ENCODE measurements at places on chromosomes 4 and X.

DNA sequence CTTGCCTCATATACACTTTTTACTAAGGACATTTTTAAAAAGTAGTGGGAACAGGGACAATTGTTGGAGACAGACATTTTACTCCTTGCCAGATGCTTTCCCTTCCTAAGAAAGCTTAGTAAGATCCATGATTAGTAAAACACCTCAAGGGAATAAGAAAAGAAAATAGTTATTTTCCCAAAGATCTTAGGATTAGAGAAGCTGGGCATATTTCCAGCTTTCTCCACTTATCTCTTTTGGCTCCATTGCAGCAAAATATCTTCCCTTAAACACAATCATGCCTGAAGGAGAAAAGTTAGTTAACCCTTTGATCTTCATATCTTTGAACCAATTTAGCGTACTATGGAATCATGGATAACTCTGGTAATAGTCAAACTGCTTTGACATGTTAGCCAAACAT is 257.9 kb downstream of the PCDH18 start:
- no peak for DNase-seq

GRCh38 chr4:57442241-57442640 is 332.1 kb upstream of the IGFBP7 start:
- no peak for DNase-seq

GRCh38 chr4:144178414-144178813 is 37.9 kb upstream of the GYPA start:
- no peak for DNase-seq

GRCh38 chrX:49060914-49061313 is 2.1 kb downstream of the CCDC120 start:
- no peak for DNase-seq

DNA sequence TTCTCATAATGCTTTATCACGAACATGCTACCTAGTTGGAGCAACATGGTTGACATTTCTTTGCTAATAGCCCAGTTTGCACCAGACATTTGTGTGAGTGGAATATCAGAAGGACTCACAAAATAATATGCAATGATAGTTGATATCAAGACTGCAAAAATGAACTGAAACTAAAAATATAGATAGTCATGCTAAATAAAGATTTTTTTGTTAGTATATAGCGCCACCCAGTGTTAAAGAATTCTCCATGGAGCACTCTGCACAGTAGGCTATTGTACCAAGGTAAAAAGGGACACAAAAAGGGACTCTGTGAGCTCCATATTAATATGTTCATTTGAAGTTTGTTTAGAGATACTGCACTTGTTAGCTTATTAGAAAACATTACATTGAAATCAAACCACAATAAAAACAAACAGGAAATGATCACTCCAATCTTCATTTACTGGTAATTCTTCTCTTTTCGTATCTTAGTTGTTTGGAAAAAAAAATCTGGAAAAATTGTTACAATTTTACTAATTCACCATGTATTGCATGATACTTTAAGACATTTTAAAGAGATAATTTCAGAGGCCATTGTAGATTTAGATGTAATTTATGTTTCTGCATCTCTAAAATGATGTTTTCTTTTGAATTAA is 1509.6 kb downstream of the ADGRL3 start:
- DNase-seq: no peak

GRCh38 chrX:150766351-150767044 is 73.3 kb downstream of the MTMR1 start:
- DNase-seq: no peak

DNA sequence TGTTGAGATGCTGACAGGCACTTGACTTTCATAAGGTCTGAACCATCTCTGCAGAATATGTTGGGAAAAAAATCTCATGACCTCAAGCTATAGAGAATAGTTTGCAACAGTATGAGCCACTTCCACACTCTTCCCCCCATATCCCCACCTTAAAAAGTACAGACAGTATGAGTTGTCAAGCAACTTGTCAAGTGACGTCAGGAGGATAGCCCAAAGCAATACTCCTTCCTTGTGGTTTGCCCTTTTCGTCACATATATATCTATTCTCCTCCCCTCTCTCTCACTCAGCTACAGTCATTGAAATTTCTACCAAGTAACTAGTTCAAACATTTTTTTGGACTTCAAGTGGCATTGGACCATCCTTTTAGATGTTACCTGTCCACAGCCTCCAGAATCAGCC is 67.7 kb downstream of the MCF2 start:
- DNase-seq: no peak

- DNase-seq: no peak
Observed at GRCh38 chr4:139559687-139560086, 3.7 kb upstream of the SETD7 start.

- DNase-seq: no peak
Observed at GRCh38 chrX:7596822-7597221, 246.1 kb upstream of the VCX start.

GRCh38 chrX:106933538-106933961 is 13.3 kb downstream of the CLDN2 start:
- DNase-seq: no peak

DNA sequence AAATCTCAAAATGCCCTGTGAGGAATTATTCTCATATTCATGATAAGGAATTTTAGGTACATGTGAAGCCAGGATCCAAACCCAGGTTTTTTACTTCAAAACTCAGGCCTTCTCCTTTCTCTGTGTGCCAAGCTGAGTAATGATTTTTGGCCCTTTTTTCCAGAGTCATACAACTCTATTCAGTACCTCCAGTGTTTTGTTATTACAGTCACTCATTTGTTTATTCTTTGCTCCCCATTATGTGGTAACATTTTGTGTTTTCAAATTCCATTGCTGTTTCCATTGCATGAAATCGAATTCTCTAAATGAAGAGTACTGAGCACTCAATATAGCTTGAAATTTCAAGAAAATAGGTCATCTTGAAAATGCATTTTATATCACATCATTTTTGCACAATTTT is 315.4 kb downstream of the NR3C2 start:
- DNase-seq: no peak

DNA sequence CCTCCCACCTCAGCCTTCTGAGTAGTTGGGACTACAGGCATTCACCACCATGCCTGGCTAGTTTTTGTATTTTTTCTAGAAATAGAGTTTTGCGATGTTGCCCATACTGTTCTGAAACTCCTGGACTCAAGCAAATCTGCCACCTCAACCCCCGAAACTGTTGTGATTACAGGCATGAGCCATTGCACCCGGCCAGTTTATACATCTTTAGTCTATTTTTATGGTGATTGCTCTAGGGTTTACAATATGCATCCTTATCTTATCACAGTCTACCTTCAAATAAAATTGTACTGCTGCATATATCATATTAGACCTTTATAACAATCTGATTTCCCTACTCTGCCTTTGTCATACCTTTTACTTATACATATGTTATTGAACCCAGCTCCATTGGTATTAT is 56.9 kb downstream of the SOWAHB start:
- no peak for DNase-seq

GRCh38 chrX:123860983-123861382 is 1.1 kb downstream of the XIAP start:
- no peak for DNase-seq

- no peak for DNase-seq
Observed at GRCh38 chr4:84484236-84484635, 14.9 kb downstream of the NKX6-1 start.

GRCh38 chr4:147398556-147398955 is 82.3 kb upstream of the EDNRA start:
- no peak for DNase-seq

- no peak for DNase-seq
Observed at GRCh38 chrX:38112566-38112965, 106.2 kb downstream of the SYTL5 start.

DNA sequence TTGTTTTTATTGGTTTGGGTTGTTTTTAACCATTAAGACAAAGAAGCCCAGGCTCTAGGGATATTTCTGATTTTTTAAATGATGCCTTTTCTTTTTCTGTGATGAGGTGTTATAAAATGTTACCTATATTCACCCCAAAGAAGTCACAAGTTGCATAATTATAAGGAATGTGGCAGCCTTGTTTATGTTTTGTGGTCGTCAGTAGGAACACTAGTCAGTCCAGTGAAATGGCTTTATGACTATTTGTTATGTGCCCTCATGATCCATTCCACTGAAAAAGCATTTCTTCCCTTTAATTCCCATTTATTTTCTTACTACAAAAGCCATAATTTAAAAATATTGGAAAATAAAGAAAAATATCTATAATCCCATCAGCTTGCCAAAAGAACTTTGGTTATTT is 34.4 kb downstream of the CC2D2A start:
- no peak for DNase-seq

DNA sequence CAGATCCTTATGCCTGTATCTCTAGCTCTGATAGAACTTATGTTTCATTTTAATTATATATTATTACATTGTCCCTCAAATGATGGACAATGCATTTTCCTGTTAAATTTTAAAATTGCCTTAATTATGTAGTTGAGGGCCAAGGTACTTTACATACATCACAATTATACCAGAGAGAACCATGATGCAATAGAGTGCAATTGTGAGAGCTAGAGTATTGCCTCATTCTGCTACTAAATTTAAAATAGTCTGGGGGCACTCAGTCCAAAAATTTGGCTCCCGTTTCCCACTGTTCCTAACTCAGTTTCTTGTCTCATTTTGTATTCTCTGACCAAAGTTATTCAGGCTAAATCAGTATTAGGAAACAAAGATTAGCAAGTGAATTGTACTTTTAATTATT is 378.5 kb upstream of the ZFP42 start:
- no peak for DNase-seq

DNA sequence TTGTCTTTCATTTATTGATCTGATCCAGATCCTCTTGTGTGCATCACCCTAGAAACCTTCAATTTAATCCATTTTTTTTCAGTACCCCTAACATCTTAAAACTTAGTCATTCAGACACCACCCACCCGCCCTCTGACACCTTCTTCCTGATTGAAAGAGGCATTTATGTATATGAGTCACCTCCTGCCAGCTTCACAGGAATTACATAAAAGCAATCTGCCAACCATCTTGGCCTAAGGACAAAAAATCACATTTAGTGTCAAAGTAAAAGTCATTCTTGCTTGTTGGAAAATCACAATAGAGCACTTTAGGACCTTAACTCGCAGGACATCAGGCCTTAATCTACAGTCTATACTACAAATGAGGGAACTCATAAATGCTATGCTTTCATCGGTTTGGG is 52.1 kb downstream of the NDST3 start:
- no peak for DNase-seq

DNA sequence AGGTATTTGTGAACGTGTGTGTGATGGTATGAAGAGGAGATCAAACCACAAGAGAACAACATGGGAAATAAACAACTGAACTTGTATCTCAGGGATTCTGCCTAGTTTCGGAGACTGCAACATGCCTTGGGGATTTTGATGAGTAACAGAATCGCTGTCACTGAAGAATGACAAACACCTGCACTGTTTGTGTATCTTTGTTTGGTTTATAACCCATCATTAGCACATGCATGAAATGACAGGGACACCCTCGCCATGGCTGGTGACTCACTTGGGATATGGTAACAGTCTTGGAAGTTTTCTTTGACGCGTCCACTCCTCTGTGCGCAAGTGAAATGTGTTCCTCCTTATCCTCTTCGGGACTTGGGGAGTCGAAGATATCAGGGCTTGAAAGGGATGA is 30.3 kb upstream of the MAP3K15 start:
- DNase-seq: no peak

GRCh38 chr4:159077702-159078495 is 25.0 kb upstream of the RAPGEF2 start:
- no peak for DNase-seq

DNA sequence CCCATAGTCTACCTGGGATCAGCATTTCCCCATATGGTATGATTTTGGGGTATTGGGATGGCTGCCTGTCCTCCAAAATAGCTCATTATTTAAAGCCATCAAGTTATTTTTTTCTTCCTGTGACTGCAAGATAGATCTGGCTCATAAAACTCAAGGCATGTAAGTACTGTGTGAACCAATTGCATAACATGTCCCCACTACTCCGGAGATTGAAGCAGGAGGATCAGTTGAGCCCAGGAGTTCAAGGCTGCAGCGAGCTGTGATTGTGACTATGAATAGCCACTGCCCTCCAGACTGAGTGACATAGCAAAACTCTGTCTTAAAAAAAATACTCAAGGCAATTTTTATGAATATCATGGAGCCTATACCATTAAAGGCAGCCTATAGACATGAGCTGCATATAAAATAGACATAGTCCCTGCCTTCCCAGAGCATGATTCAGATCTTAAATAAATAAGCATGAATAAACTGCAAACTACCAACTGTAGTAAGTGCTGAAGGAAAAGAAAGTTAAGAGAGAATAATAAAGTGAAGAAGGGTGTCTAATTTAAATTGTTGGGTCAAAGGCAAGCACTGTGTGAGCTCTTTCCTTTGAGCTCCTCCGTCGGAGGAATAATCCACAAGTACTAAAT is 16.9 kb upstream of the MMAA start:
- DNase-seq: no peak

GRCh38 chr4:139007640-139008039 is 7.9 kb upstream of the NOCT start:
- DNase-seq: no peak

DNA sequence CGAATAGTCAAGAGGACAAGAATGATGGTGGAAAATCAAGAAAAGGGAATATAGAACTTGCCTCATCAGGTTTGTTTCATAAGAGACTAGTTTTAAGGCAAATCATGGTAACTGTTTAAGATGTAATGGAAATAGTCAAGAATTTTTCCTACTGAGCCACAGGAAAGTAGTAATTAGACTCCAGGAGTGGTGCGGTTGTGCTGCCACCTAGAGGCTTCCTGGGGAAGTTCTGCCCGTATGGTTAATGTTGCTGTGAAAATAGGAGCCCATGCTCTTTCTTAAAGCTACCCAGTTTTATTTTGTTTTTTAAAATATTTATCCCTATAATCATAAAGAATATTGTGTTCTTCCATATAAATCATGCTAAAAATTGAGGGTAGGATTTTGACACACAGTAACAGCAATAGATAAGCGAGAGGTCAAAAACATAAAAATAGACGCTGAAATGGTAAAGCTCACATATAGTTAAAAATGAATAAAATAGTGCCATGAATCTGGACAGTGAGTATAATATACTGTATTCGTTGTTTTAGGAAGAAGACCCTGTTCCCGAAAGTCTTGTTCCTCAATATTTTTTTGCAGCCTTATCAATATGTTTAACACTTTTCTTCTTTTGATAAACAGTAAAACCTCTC is 87.0 kb downstream of the PHOX2B start:
- peak; percentile 6 for DNase-seq

GRCh38 chr4:162685410-162685809 is 481.3 kb downstream of the NAF1 start:
- DNase-seq: no peak

DNA sequence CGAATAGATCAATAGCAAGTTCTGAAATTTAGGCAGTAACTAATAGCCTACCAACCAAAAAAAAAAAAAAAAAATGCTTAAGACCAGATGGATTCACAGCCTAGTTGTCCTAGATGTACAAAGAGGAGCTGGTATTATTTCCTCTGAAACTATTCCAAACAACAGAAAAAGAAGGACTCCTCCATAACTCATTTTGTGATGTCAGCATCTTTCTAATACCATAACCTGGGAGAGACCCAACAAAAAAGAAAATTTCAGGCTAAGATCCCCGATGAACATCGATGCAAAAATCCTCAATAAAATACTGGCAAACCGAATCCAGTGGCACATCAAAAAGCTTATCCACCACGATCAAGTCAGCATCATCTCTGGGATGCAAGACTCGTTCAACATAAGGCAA is 1557.9 kb downstream of the C4orf33 start:
- DNase-seq: no peak

GRCh38 chrX:51024106-51024696 is 113.7 kb downstream of the BMP15 start:
- DNase-seq: no peak

Measured in C1 segment of cervical spinal cord (tissue), 14 donors.